Breast epithelium (tissue), 4 donors: ENCODE measurements at places on chromosomes 13 and 19. TPM values are rescaled to one million over a fixed set of nuclear protein-coding genes. Genes with fewer than 3 reads are reported as not detected.

Gene ACP5
- 33.4 TPM for total RNA-seq

Gene ARL11
- total RNA-seq, result 0.98 TPM

Gene CCDC97
- 15.4 TPM for total RNA-seq

Gene CYP2A6
- total RNA-seq, result 0.64 TPM

Gene LSR
- 3.7 TPM for total RNA-seq

GRCh38 chr13:80131204-80131603 lies 209.7 kb downstream of the SPRY2 start:
- no peak for DNase-seq
